Frontal cortex (tissue), 4 donors: ENCODE measurements at places on chromosomes 1 and 21. TPM values are rescaled to one million over a fixed set of nuclear protein-coding genes. Genes with fewer than 3 reads are reported as not detected.

DNA sequence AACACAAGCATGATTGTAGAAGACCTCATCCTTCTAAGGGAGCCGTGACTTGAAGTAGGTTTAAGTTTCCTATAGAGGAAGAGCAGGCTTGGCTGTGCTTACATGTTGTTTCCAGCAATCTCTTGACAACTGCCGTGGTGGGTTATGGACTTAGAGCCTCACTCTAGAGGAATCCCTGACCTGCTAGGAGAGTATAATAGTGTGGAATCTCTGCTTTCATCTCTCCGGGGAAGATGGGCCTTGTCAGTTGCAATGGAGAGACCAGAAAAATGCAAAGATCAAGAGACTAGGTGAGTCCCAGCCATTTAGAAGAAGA lies 137.6 kb downstream of the MIS18A start:
- DNase-seq, result no peak

The S100A7 gene
- not detected for total RNA-seq

DNA sequence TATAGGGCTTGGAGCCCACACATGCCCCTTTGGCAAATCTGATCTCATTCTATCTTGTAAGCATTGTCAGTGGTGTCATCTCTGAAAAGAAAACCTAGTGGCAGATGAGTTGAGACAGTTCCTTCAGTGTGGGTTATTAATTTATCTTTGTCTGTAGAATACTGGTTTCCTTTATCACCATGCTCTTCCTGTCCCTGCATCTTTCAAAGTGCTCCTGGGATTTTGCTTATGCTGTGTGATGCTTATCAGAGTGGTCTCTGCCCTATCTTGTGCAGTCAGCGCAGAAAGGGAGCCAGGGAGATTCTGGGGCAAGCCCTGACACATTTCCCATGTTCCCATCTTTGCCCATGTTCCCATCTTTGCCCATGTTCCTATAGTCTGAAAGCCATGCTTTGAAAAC lies 402.9 kb downstream of the RWDD3 start:
- no peak for DNase-seq

DNA sequence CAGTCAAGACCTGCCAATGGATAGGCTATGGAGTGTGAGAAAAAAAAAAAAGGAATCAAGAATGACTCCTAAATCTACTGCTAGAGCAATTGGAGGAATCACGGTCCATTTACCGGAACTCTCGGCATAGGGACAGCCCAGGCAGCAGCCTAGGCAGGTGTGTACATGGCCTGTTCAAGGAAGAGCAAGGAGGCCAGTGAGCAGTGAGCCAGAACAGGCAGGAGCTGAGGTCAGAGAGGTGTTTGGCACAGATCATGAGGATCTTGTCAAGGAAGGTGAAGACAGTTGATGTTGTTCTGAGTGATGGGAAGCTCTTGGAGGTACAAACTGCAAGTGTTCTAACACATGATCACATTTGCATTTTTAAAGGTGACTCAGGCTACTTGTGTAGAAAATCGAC lies 40.6 kb upstream of the HHAT start:
- DNase-seq, result no peak

DNA sequence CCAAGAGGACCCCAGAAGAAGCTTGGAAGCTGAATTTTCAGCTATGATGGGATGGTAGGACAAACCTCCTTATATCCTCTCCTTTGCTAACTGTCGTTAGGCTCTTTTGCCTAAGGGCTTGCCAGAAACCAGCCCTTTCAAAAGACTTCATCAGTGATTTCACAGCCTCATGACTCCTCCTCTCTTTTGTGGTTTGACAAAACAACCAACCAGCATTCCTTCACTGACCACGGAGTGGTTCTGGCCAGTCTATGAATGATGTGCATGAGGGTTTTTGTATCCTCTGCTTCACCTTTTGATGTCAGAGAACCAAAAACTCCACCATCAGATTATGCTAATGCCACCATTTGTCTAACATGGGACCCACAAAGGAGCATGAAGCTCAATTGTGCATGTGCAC lies 116.9 kb upstream of the COA6 start:
- no peak for DNase-seq
